Adipose tissue (tissue), 3 donors: ENCODE measurements at places on chromosomes 4 and X. TPM values are rescaled to one million over a fixed set of nuclear protein-coding genes. Genes with fewer than 3 reads are reported as not detected.

Gene SHROOM2
- polyA plus RNA-seq: 0.43 TPM

Gene RNF212
- polyA plus RNA-seq: 17.4 TPM

Gene SPANXA2
- polyA plus RNA-seq: not detected

Gene LGI2
- 0.98 TPM for polyA plus RNA-seq

Gene ODAPH
- not detected for polyA plus RNA-seq

Gene ACE2
- 1.7 TPM for polyA plus RNA-seq

Gene NDST4
- polyA plus RNA-seq: not detected

Gene COX7B2
- polyA plus RNA-seq: not detected

Gene JAKMIP1
- 0.22 TPM for polyA plus RNA-seq

Gene BLTP1
- 14.7 TPM for polyA plus RNA-seq

Gene NHS
- 1.8 TPM for polyA plus RNA-seq

Gene SRPX2
- polyA plus RNA-seq: 38.8 TPM

Gene AFAP1
- 10.9 TPM for polyA plus RNA-seq

Gene ETNPPL
- not detected for polyA plus RNA-seq

Gene DGKK
- polyA plus RNA-seq: under 0.01 TPM

Gene VSIG4
- 19.2 TPM for polyA plus RNA-seq

Gene LIAS
- 13.8 TPM for polyA plus RNA-seq

Gene HDX
- 1.8 TPM for polyA plus RNA-seq

Gene SMIM10L2A
- polyA plus RNA-seq: 1.0 TPM
